Aorta (tissue), 5 donors: ENCODE measurements at places on chromosomes 6 and 20.

- DNase-seq, result no peak
Observed at GRCh38 chr6:84062519-84063154, 29.1 kb downstream of the MRAP2 start.

DNA sequence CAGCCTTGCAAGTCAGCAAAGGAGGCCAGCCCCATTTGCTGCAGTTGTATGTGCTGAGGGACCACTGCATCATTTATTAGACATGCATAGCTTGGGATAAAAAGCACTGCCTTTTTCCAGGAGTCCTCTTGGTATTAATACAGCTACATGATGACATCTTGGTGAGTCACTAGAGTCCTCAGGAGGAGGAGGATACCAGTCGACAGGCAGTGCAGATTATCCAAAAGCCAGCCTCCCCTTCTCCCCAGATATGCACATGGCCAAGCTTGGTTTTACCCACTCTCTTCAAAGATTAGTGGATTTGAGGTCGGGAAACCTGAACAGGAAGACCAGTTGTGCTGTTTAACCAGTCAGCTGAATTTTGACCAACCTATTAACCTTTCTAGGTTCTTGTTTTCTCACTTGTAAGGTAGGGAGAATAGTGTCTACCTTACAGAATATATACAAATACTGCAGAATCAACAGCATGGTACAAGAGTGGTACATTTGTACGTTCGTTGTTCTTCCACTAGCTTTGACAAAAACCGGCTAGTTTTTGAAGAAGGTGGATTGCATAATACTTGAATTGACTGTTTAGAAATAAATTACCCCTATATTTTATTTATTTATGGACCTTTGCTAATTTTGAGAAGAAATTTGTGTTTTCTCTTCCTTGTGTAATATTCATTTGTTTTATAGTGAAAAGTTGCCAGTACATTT, 31.9 kb downstream of the VAPB start:
- DNase-seq, result no peak

GRCh38 chr6:33204415-33205190, at the start of gene HSD17B8:
HSD17B8 (plus strand) TSS chr6:33204655; CDS start chr6:33204669, 14 bp downstream.
- peak; percentile 96 for DNase-seq

- DNase-seq, result no peak
Observed at GRCh38 chr20:55582498-55582897, 422.8 kb downstream of the CBLN4 start.

- DNase-seq, result no peak
Observed at GRCh38 chr6:75145211-75145610, 60.6 kb downstream of the COL12A1 start.
